ENCODE measurements at places on chromosomes 6 and 20. TPM values are rescaled to one million over a fixed set of nuclear protein-coding genes. Genes with fewer than 3 reads are reported as not detected.

DNA sequence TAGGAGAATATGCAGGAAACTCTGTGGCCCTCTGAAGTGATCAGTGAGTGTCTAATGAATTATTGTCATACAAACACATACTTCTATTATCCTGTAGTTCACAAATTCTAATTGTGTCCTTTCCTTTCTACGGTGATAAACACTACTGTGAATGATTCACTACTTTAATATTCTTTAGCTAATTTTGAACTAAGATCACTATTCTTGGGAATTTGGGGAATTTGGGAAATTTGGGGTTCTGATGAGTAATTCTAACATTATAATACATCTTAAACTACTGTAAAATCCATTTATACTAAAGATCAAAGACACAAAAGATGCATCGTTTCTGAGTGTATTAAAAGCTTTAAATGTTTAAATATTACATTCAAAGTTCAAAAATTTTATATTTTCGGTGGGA is 1287.2 kb upstream of the CITED2 start:
- DNase-seq = no peak

DNA sequence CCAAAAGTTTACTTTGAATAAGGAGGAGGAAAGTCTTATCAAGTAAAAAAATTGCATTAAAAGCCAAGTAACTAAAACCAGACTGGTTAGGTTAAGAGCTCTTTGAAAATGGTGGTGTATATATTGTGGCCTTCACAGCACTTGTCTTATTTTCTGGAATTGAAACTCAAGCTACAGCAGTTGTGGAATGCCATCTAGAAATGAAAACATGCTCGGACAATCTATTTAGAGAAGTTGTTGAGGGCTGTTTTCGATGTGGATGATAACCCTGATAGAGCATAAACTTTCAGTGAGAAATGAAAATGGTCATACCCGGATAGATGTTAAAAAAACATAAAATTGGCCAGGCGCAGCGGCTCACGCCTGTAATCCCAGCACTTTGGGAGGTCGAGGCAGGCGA is 47.0 kb downstream of the ARID1B start:
- DNase-seq = no peak

Gene FAM162B
- total RNA-seq = 3.7 TPM

DNA sequence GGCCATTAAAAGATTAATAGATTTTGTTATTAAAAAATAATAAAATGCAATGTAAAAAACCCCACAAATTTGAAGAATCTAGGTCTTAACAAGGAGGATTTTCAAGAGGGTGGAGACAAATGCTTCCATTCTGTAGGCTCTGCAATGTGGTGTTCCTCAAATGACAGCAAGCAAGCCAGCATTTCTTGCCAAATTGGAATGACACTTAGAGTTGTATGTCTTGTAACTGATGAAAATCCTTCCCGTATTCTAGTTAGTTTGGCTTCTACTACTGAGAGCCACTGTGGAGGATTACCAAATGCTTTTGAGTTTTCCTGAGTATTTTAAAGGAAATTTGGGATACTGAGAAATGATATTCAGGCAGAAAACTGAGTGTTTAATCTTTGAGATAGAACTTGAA is 1225.5 kb upstream of the CITED2 start:
- DNase-seq = no peak

All from Right ventricle myocardium superior (tissue), 1 donor.